ENCODE measurements at places on chromosomes 7 and 10.

GRCh38 chr10:26770069-26770468 lies 72.6 kb downstream of the PDSS1 start:
- DNase-seq, result no peak

DNA sequence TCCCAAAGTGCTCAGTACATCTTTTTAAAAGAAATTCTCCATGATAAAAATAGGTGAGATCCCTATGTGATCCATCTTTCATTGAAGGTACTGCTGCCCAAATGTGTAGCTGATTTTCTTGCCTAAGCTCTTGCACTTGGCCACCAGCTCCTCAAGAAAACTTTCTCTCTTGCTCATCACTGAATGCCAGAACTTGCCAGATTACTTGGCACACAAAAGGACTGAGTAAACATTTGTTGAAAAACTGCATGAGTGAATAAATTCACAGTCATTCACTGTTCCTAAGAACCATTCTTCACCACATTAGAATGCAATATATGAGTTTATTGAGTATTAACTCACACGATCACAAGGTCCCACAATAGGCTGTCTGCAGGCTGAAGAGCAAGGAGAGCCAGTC lies 99.9 kb downstream of the TRIL start:
- DNase-seq, result no peak

- DNase-seq, result peak; percentile 10
These were observed 3.9 kb upstream of the GPRIN2 start for GRCh38 chr10:46560381-46560780.

DNA sequence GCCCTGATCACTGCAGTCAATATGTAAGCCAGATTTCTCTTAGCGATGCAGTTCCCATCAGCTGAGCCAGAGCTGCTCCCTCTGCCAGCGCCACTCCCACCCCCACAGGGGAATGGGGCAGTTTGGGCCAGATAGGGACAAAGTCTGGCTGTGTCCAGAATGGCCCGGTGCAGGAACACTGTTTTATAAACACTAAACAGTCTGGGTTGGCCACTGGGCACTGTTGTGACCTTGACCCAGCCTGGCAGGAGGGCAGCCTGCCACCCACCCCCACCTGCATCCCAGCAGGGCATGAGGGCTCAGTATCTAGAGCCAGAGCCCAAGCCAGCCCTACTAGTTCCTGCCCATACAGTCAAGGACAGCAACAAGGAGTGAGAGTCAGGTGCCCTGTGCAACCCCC lies 1.3 kb downstream of the OGDHL start:
- no peak for DNase-seq

GRCh38 chr7:157922576-157922975 lies 585.8 kb downstream of the DNAJB6 start:
- DNase-seq, result no peak

- no peak for DNase-seq
These were observed 276.0 kb downstream of the ARL4A start for GRCh38 chr7:12963435-12963834.

DNA sequence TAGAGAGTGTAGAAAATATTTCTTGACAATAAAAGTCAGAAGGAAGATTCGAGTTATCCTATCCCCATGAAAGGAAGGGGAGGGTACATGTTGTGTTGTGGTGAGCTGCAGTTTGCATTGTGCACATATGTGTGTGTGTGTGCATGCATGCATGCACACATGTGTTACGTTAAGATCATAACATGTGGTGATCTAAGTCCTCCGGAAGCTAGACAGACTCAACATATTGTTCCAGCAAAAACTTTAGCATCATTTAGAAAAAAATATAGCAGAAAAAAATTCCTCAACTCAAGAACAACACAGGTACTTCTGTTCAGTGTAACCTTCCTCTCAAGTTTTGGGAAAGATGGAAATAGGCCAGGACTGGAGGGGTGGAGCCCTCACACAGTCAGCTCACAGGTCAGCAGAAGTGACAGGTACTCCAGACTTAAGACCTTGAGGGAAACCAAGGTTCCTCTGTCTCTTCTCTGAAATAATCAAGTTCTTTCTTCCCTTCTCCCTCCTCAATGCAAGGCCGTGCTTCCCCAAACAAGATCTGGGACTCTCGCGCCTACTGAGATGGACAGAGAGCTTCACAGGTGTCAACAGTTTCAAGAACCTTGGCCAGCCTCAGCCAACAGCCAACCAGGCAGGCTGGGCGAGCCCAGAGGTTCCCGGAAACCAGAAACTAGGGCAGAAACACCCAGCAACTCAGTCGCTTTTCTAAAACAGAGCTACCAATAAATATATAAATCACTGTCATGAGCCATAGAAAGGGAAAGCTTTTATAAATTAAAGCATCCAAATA lies 205.2 kb downstream of the FAM107B start:
- DNase-seq, result no peak

- DNase-seq, result no peak
These were observed 266.5 kb upstream of the NPY start for GRCh38 chr7:24017519-24017918.

DNA sequence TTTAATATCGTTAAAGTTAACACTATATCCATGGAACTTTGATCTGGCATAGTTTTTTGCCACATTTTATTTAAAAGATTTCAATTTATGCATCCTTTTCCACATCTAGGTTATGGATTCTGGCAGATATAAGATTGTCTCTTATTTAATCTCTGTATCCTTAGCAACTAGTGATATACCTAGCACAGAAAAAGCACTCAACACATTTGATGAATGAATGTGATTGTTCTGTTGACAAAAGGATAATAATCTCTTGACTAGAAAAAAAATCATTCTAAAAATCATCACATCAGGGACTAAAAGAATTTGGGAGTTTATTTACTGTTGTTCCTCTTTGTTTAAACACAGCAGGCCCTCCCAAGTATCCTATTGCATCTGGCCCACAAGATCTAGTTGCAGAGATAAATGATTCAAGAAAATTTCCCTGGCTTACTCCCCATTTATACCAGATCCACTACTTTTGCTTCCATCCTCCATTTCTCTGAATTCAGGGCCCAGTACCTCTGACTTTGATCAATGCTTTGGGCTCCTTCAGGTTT lies 84.0 kb upstream of the C1GALT1 start:
- DNase-seq, result no peak

- DNase-seq, result no peak
These were observed 41.7 kb downstream of the HTRA1 start for GRCh38 chr10:122503012-122503411.

GRCh38 chr7:69625238-69625637 lies 27.0 kb downstream of the AUTS2 start:
- no peak for DNase-seq

DNA sequence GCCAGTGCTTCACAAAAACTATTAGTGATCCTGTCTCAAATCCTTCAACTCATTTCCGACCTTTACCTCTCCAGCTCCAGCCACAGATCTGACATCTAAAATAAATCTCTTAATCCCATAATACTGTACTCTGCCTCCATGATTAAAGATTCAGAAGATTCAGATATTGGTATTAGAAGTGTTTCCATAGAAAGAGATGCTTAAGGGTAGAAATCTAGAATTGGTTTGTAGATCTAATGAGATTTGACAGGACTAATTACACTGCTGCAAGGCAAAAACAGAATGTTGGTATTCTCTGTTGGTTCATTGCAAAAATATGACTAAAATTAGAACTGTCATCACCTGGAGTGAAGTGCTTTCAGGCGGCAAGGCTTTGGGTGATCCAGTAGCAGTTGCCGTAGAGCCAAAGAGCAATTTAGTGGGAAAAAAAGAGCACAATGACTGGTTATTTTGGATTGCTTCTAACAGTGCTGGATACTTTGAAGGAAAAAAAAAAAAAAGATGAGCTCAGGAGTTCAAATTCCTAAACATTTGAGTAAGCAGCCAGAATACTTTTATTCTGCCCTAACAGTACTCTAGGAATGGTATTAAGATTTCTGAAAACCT lies 940.1 kb upstream of the SORCS1 start:
- DNase-seq, result no peak

DNA sequence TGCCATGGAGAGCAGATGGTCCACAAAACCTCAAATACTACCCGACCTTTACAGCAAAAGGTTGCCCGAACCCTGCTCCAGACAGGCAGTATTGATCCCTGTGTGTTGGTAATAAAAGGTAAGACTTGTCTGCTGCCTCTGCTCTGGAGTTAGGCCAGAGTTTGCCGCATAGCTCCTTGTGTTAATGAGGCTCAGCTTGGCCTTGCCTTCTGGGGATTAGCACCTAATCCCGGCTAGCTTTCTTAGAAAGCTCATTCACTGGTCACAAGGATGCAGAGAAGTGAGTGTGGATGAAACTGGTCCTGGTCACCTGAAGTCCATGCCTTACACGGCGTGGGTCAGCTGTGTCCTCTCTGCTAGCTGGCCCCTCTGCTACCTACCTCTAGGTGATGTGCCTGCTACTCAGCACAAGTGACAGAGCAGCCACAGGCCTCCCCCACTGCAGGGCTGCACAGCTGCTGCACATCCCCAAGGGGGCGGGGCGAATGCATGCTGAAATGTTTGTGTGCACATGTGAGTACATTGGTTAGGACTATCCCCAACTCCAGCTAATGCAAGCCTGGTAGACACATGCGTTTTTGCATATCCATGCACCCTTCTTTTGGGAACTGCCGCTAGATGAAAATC lies 31.7 kb upstream of the SYPL1 start:
- no peak for DNase-seq

GRCh38 chr10:133225707-133226191 lies 4.3 kb upstream of the UTF1 start:
- no peak for DNase-seq

DNA sequence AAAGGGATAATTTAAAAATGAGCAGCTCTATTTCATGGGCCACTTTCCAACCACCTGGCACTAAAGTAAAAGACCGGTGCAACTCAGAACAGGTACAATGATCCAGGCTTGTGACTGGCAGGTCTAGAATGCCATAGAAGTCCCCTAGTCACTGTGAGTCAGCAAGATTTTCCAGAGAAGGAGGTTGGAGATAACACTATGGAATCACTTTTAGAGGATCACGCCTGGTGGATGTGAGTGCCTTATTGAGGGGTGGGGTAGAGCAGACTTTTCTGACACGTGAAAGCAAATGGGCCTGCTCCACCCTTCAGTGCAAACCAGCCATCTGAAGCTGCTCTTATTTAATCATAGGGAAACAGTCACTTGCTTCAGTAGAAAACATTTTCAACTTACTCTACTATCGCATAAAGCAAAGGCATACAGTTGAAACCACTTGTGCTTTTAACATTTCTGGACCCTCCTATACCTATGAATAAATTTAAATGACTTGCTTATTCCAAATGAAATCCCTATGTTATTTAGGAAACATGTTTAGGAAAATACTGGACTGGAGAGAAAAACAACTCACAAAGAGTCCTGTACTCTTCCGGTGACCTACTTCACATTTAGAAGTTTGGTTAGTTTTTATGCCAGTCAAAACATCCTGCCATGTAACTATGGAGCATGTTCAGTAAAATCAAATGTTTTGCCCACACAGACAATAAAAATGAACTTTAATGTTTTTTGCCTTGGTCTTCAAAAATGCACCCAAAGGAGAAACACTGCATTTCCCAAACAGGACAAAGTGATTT lies 21.5 kb upstream of the AKR1C1 start:
- DNase-seq, result no peak

DNA sequence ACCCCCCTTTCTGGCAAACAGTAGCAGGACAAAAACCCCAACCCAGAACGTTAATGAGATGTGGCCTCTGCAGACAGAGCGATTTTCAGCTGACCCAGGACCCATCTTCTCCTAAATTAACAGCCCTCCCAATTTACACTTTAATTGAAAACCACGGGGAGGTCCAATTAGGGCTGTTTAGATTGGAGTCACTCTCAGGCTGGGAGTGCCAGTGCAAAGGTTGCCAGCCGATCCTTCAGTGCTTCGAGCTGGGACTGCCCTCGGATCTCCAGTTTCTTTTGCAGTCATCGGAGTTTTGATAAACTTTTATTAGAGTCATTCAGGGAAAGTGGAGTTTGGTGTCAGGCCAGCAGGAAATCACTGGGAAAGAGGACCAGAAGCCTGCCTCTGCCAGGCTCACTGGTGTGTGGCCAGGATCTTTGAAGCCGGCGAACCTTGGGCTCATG lies 108.0 kb downstream of the DOCK1 start:
- DNase-seq, result no peak

DNA sequence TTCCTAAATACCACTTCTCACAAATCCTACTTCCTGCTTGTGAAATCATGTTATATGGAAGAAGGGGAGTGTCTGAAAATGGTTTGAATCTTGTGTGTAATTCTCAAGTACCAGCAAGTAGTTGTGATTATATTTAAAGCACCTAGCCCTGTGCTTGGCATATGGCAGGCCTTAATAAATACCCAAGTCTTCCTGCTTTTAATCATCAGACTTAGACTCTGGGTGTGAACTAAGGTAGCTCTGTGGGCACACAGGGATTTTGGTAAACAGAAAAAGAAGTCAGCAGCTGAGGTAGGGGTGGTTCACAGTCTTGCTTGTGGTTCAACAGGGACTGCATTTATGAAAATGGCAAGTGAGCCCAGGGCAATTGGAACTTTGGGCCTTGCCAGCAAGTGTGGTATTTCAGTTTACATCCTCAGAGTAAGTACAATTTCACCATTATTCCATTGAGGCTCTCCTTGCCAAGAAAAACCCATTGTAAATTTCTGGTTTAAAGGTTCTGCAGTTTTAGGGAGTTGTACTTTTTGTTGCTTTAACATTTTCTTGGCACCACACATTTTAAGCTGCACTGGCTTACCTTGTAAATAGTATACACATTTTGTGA lies 215.5 kb downstream of the AUTS2 start:
- no peak for DNase-seq

- DNase-seq, result no peak
These were observed 203.5 kb upstream of the PHF14 start for GRCh38 chr7:10770176-10770575.

GRCh38 chr7:105691082-105691679 lies 109.9 kb upstream of the EFCAB10 start:
- no peak for DNase-seq

- DNase-seq, result no peak
These were observed 204.8 kb upstream of the MEOX2 start for GRCh38 chr7:15891151-15891881.

- DNase-seq, result peak; percentile 10
These were observed 38.0 kb downstream of the PSAP start for GRCh38 chr10:71812913-71813590.

DNA sequence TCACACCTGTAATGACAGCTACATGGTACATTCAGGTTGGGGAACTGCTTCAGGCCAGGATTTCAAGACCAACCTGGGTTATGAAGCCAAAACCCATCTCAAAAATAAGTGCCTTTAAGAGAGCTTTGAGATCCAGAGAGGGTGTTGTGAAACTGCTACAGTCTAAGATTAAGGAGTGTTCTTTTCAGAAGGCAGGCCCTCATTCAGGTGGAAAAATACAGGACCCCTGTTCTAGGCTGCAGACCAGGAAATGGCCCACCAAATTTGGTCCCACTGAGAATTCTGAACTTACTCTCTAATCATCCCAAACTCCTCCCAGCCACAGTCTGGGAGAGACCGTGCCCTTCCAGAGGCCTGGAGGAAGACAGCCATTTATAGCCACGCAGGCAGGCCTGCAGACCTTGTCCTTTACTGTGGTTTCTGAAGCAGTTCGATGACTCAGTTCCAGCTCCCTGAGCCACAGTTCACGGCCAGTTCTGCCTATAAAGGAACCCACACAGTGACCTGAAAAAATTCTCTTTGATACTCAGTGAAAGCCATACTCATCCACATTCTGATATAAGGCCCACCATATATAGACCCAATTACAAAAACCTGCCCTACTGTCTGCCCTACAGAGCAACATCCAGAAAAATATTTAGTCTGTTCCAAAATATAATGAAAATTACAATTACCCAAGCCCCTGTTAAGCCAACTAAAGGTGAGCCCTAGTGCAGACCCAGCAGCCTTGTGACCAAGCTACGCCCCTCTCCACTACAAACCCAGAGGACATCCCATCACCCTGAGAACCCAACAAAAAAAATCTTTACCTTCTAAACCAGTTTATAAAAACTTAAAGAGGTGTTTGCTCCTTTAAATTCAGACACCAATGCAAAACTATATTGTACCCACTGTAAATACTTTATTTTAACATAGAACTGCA lies 21.2 kb downstream of the ZNF680 start:
- peak; percentile 23 for DNase-seq
